ENCODE measurements at places on chromosomes 1 and 21.

- DNase-seq, result no peak
Measured at GRCh38 chr1:247360116-247360898, 28.6 kb upstream of the ZNF496 start.

DNA sequence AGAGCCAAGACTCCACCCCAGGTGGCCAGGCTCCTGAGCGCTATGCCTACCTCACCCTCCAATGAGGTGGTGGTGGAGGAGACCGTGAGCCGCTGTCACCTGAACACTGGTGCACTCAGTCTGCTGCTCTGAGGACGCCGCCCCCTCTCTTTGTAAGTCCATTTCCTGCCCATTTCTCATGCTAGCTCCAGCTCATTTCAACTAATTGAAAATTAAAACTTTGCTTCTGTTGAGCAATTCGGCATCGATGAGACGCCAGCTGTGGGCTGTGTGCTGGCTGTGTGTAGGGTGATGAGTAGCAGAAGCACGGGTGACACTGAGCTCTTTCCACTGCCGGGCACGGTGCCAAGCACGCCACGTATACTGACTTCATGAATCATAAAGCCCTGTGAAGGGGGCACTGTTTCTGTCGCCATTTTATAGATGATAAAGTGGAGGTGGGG is 11.2 kb downstream of the TNFRSF1B start:
- peak; percentile 96 for DNase-seq

DNA sequence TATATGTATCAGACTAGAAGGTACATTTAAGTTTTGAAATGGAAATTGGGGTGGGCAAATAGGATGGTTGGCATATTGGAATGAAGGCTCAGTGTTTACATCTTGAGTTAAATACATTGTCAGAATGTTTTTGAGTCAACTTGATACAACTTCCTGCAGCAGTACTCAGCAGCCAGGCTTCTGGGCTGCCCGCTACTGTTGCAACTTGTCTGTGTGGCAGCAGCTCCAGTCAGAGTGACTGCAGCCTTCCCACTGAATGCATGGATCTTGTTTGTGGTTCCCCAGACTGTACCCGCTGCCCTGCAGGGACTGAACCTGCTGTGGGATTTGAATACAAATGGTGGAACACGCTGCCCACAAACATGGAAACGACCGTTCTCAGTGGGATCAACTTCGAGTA is 24.9 kb upstream of the SARS1 start:
- DNase-seq, result no peak

- DNase-seq, result no peak
Measured at GRCh38 chr1:59125154-59125553, 171.7 kb upstream of the FGGY start.

DNA sequence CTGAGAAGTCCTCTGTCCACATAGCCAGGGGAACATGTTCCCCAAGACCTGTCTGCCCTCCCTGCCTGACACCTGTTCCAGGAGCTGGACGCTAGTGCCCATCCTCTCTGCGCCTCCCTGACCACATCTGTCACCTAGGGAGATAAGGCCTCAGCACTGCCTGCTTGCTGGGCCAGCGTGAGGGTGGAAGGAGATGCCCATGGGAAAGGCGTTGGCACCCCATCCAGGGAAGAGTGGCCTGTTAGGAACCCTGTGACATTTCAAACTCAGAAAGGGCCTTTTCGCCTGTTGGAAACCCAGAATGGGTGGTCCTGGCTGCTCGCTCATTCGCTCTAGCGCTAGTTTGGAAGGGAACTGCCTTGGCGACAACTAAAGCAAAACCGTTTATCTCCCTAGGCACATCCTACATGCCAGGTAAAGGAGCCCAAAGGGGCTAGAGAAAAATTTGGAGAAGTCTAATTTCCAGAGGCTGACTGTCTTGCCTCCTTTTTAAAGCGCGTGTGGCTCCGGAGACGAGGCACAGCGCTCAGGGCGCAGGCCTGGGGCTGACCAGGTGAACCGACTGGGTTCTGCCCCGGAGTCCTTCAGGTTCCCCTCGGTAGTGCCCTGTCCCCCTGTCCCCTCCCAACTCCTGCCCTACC is 410 bp downstream of the ACTA1 start:
- DNase-seq, result no peak

DNA sequence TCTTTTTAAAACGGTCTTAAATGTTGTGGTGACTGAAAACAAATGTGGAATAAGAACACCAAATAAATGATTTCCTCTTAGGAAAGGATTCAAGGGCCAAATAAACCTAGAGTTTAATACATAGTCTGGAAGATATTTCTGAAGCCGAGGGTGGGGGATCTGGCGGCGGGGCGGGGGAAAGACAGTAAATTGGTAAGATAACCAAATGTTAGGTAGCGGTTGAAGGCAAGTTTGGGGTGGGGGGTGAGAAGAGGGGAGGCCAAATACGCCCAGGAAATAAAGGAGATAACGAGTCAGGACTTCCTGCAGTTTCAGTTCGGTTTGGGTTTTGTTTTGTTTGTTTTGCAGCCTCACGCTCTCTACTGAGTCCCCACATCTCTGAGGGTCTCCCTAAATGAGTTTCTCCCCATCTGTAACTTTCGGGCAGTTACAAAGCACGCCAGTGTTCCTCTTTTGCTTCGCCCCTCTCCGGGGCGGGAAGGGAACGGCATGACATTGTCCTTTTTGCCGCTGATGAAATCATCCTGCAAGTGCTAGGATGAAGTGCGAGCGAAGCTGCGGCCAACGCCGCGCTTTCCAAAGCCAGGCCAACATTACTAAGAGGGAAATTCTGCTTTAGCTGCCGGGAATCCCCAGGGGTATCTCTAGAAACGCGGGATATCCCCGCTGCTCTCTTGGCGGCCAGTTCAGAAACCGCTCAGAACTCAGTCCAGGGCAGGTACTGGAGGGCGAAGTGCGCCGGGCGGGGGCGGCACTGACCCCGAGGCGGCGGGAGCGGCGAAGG is 844 bp downstream of the NIBAN1 start:
- DNase-seq, result peak; percentile 87

- no peak for DNase-seq
Measured at GRCh38 chr1:34977210-34977471, 8.0 kb downstream of the TMEM35B start.

GRCh38 chr1:29711582-29712283 is 475.4 kb downstream of the PTPRU start:
- no peak for DNase-seq

GRCh38 chr1:7621334-7622219 is 149.5 kb upstream of the VAMP3 start:
- DNase-seq, result no peak

GRCh38 chr21:29296446-29296845 is 2.3 kb upstream of the BACH1 start:
- no peak for DNase-seq

GRCh38 chr1:89201106-89201794 is 2.5 kb upstream of the GBP4 start:
- peak; percentile 47 for DNase-seq

DNA sequence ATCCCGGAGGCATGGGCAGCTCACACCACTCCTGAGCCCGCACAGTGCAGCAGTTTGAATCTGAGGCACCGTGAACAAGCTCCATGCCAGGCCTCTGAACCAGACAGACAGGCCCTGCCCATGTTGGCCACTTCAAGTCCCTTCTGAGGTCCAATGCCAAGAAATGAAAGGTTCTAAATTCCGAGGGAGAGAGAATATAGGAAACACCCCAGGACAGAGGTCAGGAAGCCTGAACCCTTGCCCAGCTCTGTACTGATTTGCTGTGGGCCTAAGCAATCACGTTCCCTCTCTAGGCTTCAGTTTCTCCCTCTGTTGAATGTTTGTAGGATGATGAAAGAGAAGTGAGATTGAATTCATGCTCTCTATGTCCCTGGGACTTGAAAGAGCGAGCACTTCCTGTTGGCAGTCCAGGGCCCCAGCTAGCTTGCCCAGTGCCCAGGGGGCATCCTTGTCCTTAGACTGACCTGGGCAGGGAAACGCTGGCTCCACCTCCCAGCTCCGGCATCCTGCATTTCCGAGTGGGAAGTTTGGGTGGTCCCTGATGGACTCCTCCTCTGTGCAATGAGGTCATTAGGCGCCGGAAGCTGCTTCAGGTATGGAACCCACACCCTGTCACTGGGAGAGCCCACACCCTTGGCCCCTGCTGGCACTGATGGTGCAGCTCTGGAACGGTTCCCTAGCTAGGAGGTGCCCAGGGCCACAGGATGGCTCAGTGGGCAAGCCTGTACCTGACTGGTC is 242.4 kb upstream of the TMEM51 start:
- no peak for DNase-seq

Data from natural killer cell (primary cell).